SHP77 treated with DMSO at 0.1 percent for 48 hours (cell line): ENCODE measurements at places on chromosomes 4 and X.
A peak's percentile ranks its signal among the peaks of the same experiment; 100 is the strongest.

DNA sequence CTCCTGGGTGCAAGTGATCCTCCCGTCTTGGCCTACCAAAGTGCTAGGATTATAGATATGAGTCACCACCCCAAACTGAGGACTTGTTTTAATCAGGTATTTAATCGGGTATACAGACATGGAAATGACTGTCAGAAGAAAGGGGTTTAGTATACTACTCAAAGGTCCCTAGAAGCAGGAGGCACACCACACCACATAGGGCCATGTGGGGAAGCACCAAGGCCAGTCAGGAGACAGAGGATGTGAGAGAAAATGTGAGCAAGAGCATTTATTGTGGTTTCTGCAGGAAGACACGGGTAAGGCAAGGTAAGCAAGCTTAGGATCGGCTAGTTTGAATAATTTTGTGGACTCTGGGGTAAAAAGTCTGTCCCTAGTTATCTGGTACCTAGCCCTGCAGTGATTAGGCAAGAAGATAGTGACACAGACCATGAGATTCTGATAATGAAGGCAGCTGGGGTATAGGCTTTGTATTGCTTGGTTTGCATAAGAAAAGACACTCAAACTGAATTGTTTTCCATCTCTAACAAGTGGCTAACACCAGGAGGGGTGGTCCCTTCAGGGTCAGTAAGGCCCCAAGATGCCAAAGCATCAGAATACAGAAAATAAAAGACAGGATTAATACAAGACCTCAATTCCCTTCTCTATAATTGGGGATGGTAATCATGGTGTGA, 408.8 kb upstream of the F9 start:
- DNase-seq: no peak

GRCh38 chr4:141376769-141377168, 156.1 kb downstream of the ZNF330 start:
- DNase-seq: no peak

DNA sequence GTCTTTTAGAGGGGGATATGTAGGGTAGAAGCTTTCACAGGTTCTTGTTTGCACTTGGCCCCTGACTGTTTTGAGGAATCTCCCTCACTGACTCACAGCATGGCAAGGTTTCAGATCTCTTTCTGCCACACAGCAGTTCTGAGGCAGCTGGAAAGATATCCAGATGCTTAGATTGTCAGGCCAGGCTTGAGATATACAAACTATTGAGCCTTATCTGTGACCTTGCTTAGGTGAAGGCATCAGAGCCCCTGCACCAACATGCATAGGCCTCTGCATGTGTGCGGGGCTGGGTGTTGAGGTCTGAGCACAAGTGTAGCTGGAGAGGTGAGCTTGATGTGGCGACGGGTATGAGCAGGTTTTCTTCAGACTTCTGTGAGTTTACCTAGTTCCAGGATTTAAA, 80.9 kb upstream of the MSANTD1 start:
- DNase-seq: no peak

- DNase-seq: no peak
Measured at GRCh38 chrX:95622200-95622599, 1062.4 kb upstream of the DIAPH2 start.

GRCh38 chrX:23387550-23388184, 53.0 kb downstream of the PTCHD1 start:
- no peak for DNase-seq

DNA sequence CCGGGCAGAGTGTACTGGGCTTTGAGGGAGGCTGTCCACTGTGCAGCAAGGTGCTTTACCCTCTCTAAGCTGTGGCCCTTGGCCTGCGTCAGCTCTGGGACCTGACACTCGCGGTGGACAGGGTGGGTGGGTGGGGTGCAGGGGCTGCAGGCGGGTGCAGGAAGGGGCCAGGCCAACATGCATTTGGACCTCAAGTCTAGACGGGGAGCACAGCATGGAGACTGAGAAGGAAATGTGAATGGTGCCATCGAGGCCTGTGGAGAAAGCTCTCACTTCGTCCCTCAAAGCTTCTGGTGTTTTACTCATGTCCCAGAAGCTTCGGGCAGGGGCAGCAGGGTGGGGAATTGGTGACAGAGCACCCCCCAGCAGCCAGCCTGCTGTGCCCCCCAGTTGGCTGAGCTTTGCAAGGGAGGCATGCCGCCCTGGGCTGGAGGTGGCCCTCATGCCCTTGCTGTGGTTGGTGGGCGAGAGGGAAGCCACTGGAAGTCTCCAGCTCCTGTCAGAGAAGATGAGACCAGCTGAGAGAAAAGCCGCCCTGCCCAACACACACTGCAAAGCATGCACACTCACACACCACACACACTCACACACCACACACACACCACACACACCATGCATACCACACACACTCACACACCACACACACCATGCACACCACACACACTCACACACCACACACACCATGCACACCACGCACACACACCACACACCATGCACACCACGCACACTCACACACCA, 12.3 kb downstream of the PNMA6E start:
- DNase-seq: no peak

- no peak for DNase-seq
Measured at GRCh38 chr4:30450474-30450873, 269.7 kb upstream of the PCDH7 start.

DNA sequence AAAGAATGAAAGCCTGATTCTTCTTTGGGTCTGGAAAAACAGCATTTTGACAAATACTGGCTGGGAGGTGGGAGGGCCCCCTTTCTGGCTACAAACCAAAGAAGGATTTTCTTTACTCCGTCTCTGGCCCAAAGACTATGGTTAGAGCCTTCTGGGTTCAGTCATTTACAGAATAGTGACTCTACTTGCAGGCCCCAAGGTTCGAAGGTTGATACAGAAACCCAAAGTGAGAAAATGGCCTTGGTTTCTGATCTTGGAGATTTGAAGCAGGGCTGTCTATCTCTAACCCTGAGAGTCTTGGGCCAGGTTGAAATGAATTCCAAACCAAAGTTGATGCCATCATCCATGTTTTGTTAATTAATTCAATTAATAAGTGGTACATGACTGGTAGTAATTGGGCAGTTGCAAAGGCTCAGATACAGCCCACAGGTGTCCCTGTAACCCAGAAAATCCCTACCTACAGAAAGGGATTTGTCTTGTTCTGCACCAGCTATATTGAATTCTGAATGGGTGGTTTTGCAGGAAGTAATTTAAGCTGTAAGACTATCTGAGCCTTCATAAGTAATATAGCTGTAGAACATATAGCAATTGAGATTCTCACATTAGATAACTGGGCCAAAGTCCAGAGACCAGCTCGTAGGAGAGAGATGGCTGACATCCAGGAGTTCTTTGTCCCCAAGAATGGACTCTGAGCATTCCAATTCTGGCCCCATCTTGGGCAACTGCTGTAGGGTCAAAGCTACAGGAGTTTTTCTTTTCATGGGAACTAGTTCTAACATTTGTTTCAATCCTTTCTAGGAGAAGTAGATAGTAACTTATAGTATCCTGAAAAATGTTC, 34.5 kb downstream of the CHRNA9 start:
- DNase-seq: no peak

- DNase-seq: no peak
Measured at GRCh38 chr4:74266081-74266480, 42.2 kb upstream of the EPGN start.

- DNase-seq: peak; percentile 70
Measured at GRCh38 chr4:156294577-156294976, 340.9 kb upstream of the CTSO start.

DNA sequence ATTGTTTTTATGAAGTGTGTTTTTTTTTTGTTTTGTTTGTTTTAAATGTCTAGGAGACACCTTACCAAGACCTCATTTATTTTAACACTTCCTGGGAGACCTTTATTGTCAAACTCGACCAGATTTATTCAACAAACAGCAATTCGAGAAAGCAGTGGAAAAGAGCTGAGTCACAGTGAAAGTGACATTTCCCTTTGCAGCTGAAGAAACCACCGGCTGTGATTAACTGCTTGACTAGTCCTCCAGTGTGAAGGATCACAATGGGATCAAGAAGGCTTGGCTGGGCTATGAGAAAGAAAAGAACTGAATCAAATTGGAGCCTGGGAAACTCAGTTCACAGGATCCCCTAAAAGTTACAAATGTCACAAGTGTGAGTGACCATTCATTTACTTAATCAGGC, 11.9 kb upstream of the ADH7 start:
- no peak for DNase-seq

DNA sequence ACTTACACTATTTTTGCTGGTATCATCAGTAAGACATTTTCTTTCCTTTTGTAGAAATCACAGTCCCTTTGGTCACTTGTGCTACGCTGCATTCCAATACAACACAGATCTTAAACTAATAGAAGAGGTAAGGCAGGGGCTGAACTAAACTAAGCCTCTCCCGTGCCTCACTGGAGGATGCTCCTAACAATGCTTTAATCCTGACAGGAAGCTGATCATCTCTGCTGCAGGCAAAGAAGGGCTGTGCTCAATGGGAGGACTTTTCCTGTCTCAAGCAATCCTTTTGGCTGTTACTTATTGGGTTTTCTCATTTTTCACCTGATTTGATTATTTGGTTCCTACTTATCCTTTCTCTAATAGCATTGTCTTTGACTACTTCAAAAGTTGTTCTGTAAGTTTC, 583.1 kb downstream of the INPP4B start:
- no peak for DNase-seq

- DNase-seq: no peak
Measured at GRCh38 chr4:24456431-24456830, 127.9 kb downstream of the DHX15 start.

- no peak for DNase-seq
Measured at GRCh38 chr4:12724510-12724909, 759.6 kb downstream of the RAB28 start.

DNA sequence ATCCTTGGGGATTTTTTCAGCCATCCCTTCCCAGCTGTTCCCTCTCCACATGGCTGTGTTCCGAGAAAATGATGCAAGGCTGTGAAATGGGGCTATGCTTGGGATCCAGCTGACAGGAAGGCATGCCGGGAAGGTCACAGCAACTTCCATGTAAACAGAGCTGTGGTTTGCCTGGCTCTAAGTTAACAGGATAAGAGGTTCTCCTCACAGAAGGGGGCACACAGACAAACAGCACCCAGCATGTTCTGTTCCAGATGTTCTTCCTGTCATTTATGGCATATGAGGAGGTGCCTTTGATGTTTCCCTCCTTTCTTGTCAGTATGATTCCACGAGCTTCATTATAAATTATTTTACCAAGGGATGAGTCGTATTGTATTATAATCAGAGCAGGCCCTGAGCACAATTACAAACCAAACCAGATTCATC, 220.7 kb downstream of the ANTXR2 start:
- no peak for DNase-seq

DNA sequence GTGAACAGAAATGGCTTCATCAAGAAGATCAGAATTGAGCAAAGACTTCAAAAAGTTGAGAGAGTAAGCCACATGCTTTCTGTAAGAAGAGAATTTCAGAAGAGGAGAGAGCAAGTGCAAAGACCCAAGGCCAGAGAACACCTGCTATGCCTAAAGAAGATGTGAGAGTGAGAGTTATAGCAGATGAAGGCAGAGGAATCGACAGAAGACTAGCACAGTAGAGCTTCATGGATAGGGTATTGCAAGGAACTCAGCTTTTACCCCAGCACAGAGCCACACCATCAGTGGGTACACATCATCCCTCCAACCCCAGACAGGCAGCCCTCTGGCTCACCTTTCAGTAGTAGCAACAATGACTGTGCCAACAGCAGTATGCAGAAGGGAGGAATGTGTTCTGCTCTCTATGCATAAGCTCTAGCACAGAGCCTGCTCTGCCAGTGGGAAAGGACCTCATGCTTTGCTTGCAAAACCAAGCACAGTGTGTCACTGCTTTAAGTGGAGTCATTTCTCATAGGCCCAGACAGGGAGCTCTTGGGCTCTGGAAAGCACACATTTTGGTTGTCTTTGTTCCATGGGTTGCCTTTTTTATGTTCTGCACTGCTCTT, 318.6 kb downstream of the NAF1 start:
- DNase-seq: no peak

DNA sequence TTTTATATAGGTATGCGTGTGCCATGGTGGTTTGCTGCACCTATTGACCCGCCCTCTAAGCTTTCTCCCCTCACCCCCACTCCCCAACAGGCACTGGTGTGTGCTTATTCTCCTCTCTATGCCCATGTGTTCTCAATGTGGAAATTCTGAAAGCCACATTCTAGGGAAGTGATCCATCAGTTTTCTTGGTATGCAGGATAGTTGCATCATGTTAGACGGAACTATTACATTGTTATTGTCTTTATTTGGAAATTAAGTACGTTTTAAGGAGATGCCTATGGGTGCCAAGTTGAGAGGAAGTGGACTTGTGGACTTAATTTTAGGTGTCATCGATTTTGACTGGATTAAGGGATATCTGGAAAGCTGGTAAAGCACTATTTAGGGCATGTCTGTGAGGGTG, 204.6 kb downstream of the RBM46 start:
- DNase-seq: no peak

- no peak for DNase-seq
Measured at GRCh38 chr4:74483226-74483911, 38.4 kb downstream of the AREG start.
